Smooth muscle cell of bladder (primary cell): ENCODE measurements at places on chromosomes 1 and 21. TPM values are rescaled to one million over a fixed set of nuclear protein-coding genes. Genes with fewer than 3 reads are reported as not detected.

The EXOC8 gene
- 13.4 and 16.9 TPM in 2 replicates for total RNA-seq

The CD2 gene
- total RNA-seq: not detected in 2 replicates

The SUSD4 gene
- 0.14 TPM in 1 of 2 replicates, not detected in the other for total RNA-seq

The THEM5 gene
- total RNA-seq: not detected in 2 replicates

The ZYG11A gene
- 0.46 and 1.00 TPM in 2 replicates for total RNA-seq

The SLC44A5 gene
- 0.09 and 0.14 TPM in 2 replicates for total RNA-seq

The SPATA46 gene
- not detected in 2 replicates for total RNA-seq

The CTSS gene
- 3.2 and 7.0 TPM in 2 replicates for total RNA-seq

The MYBPH gene
- total RNA-seq: 0.09 and 0.14 TPM in 2 replicates

The SPRR2D gene
- not detected in 2 replicates for total RNA-seq

The STXBP3 gene
- 50.9 and 54.6 TPM in 2 replicates for total RNA-seq

The RNU1-4 gene
- 3,030 and 4,050 TPM in 2 replicates for total RNA-seq

The TMEM52 gene
- not detected in 2 replicates for total RNA-seq

The CLEC20A gene
- not detected in 2 replicates for total RNA-seq

The SDHB gene
- total RNA-seq: 141 and 145 TPM in 2 replicates

The NCMAP gene
- not detected in 2 replicates for total RNA-seq

The DNM3 gene
- 0.46 and 0.71 TPM in 2 replicates for total RNA-seq

The PWP2 gene
- 1.4 and 2.7 TPM in 2 replicates for total RNA-seq

The REN gene
- total RNA-seq: 0.14 and 0.28 TPM in 2 replicates

The IVL gene
- total RNA-seq: not detected in 2 replicates
